ENCODE measurements at places on chromosomes 5 and 9. TPM values are rescaled to one million over a fixed set of nuclear protein-coding genes. Genes with fewer than 3 reads are reported as not detected.

DNA sequence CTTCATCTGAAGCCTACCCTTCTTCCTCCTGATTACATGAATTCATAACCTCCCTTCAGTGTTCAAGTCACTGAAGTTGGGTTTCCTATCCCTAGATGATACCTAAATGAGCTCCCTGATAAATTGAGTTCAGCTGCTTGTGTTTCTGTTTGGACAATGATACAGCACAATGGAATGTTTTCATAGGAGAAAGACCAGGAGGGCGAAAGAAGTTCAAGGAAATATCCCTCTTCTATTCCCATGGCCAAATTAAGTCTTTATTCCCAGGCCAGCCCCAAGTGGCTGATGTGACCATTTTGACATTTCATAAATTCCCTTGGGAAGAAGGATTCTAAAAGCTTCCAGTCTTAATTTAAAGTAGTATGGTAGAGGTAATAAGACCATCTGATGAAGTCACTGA, 555.8 kb upstream of the CLINT1 start:
- DNase-seq, result peak; percentile 86

DNA sequence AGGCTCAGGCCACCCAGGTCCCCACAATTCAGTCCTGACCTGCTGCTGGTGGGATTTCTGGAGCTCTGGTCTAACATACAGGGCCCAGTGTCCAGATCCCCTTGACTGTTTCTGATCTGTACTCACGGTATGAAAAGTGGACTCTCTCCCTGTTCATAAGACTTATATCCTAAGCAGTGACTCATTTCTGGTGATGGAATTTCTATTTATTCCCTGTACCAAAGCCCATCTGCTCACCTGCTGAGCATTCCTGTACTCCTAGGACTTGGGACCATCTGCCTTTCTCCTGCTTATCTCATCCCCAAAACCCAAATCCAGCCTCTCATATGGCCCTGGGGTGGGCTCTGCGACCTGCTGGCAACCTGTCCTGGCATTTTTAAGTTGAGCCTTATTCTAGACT, 86.6 kb downstream of the APBA1 start:
- no peak for DNase-seq

- peak; percentile 8 for DNase-seq
Observed at GRCh38 chr9:135692410-135692809, 6.9 kb downstream of the SOHLH1 start.

DNA sequence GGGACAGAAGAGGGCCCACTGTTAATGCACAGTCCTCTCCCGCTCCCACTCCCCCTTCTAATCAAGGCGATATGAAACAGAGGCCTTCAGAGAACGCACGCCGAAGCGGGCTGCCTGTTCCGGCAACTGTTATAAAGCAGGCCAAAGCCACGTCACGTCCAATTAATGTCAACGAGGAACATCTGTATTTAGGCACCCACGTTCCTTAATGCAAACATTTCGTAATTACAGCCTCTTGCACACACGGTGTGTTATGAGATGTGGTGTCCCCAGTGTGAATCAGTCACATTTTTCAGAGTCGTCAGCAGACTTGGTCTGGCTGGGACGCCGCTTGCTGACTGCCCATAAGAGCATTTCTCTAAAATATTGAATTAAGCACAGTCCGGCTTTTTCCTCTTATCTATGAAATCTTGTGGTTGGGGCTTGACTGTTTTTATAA, 339.0 kb downstream of the NSG2 start:
- peak; percentile 79 for DNase-seq

GRCh38 chr9:84435902-84436301, 95.3 kb upstream of the SLC28A3 start:
- no peak for DNase-seq

DNA sequence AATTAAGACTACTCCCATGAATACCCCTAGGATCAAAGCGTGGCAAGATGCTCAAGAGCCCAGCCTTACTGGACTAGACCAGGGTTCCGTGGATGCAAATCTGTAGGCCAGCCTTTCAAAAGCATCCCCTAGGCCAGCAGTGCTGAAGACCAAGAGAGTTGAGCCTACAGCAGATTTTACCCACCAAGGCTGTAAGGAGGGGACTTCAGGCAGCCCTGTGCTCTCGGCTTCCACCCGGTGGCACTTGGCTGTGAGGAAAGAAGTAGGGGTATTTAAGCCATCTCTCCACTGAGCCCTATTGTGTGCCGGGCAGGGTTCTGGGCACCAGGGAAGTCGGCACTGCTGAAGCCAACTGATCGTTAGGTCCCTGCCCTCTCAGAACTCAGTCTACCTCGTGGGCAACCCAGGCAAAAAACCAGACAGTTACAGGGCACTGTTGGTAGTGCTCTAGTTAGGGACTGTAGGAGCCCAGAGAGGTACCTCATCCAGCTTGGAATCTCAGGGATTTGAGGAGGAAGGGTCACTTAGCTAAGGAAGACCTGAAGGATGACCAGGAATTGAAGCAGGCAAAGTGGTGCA, 25.5 kb downstream of the TCF7 start:
- DNase-seq, result no peak

DNA sequence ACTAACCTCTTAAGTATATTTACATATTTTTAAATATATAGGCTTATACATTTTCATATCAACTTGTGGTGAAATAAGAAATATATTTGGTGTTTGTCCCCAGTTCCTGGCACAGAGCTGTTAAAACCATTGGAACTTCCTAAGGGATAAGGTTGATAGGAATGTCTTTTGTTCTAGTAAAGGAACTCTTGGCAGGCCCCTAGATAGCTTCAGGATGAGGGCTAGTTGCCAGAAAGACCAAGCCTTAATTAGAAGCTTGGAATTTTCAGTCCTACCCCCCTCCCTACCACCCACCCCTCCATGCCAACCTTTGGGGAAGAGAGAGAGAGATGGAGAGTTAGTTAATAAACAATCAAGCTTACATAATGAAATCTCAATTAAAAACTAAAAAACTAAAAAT, 638.6 kb upstream of the ACO1 start:
- DNase-seq, result no peak

GRCh38 chr5:84063041-84063440, 321.6 kb downstream of the EDIL3 start:
- no peak for DNase-seq

- DNase-seq, result no peak
Observed at GRCh38 chr9:89541798-89542197, 43.9 kb upstream of the SEMA4D start.

GRCh38 chr5:58940446-58940845, 357.6 kb downstream of the RAB3C start:
- DNase-seq, result peak; percentile 63

DNA sequence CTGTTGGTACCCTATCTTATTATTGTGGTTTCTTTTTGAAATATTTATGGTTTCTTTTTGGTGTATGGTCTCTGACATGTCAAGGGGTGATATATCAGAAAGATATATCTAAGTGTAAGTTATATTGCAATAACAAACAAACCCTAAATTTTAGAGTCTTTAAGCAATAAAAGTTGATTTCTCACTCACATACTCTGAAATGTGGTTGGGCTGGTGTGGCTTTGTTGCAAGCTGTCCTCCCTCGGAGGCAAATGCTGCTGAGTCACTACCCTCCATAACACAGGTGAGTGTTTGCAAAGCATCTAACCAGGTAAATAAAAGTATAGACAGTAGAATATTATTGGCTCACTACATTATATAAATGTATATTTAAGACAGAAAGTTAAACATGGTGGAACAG, 253.2 kb downstream of the CDH18 start:
- DNase-seq, result no peak

GRCh38 chr9:68919661-68920060, 94.3 kb downstream of the PRKACG start:
- no peak for DNase-seq

- peak; percentile 73 for DNase-seq
Observed at GRCh38 chr9:81456431-81457006, 232.8 kb downstream of the TLE1 start.

GRCh38 chr5:179164331-179165311, 104.4 kb downstream of the ZNF354C start:
- DNase-seq, result no peak

- no peak for DNase-seq
Observed at GRCh38 chr5:142046191-142046590, 33.4 kb upstream of the GNPDA1 start.

- no peak for DNase-seq
Observed at GRCh38 chr9:87431837-87432236, 65.8 kb upstream of the DAPK1 start.

DNA sequence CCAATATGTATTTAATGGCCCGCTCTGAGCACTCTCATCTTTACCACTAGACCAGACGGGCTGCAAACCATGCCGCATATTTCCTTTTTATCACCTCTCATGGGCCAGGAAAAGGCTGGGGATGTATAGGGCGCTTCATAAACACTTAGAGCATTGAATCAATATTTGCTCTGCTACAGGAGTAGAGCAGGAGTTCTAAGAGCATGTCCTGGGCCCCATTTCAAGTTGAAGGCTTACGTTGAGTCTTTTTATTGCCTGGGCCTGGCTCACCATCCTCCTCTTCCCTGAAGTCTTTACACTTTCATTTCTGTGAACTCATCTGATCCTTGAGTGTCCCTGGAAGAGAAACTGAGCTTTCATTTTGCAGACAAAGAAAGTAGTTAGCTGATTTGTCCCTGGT, 112.4 kb downstream of the FSTL4 start:
- no peak for DNase-seq

DNA sequence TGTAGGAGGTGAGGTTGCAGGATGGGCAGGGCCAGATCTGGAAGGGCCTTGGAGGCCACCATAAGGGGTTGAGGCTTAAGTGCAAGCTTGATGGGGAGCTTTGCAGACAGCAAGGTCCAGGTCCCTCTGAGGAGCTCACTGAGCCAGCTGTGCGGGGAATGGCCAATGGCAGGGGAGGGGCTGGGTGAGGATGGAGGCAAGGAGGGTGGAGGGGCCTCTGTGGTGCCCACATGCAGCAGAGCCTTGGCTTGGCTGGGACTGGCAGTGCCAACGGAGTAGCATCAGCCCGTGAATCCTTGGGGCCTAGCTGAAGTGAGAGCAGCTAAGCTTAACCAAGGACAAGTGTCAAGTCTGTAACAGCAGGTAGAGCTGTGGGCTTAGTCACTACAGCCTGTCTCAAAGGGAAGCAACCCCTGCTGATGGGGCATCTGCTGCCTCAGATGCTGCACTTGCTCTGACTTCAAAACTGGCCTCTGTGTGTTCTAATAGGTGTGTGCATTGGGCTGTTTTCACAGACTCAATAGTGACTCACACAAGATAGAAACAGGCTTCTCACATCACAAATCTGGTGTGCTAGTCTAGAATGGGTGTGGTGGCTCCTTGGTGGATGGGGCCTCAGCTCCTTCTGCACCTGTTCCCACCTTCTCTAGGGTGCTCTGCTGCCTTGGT, 16.3 kb downstream of the GALNT12 start:
- DNase-seq, result no peak

GRCh38 chr5:34857894-34858293, 18.9 kb downstream of the TTC23L start:
- DNase-seq, result no peak

DNA sequence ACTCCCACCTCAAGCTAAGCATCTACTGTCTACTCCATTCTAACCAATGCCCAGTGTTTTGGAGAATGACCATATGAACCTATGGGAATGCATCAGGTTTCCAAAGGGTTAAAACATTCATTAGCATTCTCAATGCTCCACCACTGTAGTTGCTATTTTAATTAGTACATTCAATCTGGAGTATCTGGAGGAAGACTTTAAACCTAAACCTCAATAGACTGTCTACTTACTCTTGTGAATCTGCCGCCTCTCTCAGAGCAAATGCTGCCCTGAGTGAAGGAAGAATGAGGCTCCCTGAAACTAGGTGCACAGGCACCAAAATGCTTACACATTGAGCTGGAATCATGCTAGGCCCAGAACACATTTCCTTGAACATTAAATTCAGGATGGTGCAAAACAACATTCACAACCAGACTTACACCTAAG, 2.0 kb downstream of the ENC1 start:
- no peak for DNase-seq

DNA sequence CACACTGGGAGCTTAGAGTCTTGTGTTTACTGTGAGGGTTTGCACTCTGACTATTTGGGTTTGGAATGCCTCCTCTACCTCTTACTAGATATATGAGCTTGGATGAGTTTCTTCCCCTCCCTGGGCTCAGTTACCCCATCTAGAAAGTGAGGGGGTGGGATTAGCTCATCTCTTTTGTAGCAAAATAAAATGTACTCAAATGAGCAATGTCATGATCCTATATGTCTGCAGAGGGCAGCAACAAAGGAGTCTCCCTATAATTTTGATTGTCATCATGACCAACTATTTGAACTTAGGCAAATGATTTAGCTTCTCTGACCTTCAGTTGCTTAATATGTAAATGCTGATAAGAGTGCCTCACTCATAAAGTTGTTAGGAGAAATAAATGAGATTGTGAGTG, 109.0 kb downstream of the DPYSL3 start:
- DNase-seq, result peak; percentile 67

DNA sequence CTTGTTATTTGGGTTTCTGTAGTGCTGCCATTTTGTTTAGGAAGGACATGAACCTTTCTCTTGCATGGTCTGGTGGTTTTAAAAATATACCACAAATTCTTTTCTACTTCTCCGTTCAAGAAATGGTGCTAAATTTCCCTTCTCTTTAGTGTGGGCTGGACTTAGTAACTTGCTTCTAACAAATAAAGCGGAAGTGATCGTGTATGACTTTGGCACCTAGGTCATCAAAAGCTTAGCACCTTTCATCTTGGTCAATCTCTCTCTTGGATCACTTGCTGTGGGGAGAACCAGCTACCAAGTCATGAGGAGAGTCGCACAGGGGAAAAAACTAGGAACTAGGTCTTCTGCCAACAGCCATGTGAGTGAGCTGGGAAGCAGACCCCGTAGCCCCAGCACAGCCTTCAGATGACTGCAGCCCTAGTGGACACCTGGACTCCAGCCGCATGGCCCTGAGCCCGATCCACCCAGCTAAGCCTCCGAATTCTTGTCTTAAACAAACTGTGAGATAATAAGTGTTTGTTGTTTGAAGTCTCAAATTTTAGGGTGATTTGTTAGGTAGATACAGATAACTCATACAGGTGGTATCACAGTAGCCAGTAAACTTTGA, 87.7 kb upstream of the CKMT2 start:
- no peak for DNase-seq

Gene CCNB1
- 203 TPM for total RNA-seq

Gene ZFP2
- 0.56 TPM for total RNA-seq

Gene SOHLH1
- not detected for total RNA-seq

Gene TAF11L5
- not detected for total RNA-seq

Gene FAM221B
- not detected for total RNA-seq

Gene SPINK9
- not detected for total RNA-seq

Gene ROR2
- 2.2 TPM for total RNA-seq

Gene SLC36A2
- total RNA-seq, result not detected

Gene PPWD1
- 30.8 TPM for total RNA-seq

Gene HSD17B3
- total RNA-seq, result not detected

Gene FSTL4
- total RNA-seq, result 0.18 TPM

Gene TMEFF1
- 0.90 TPM for total RNA-seq

Gene IL33
- not detected for total RNA-seq

Gene SEMA5A
- 12.5 TPM for total RNA-seq

Gene ALDH1A1
- not detected for total RNA-seq

Data from IMR-90 (cell line).